ENCODE measurements at places on chromosomes 2 and 18. TPM values are rescaled to one million over a fixed set of nuclear protein-coding genes. Genes with fewer than 3 reads are reported as not detected.

IGFBP2 gene
- total RNA-seq: 60.1 TPM

GRCh38 chr2:152126664-152127063 lies 27.8 kb upstream of the CACNB4 start:
- DNase-seq: no peak

ALPG gene
- total RNA-seq: not detected

GRCh38 chr2:11121099-11121822 lies 34.0 kb upstream of the SLC66A3 start:
- DNase-seq: no peak

- DNase-seq: no peak
Observed at GRCh38 chr18:41069167-41069566, 885.9 kb upstream of the PIK3C3 start.
